GM06990 (cell line): ENCODE measurements at places on chromosomes 4 and X.

GRCh38 chr4:55184600-55185523 lies 59.5 kb upstream of the KDR start:
- DNase-seq, result no peak

DNA sequence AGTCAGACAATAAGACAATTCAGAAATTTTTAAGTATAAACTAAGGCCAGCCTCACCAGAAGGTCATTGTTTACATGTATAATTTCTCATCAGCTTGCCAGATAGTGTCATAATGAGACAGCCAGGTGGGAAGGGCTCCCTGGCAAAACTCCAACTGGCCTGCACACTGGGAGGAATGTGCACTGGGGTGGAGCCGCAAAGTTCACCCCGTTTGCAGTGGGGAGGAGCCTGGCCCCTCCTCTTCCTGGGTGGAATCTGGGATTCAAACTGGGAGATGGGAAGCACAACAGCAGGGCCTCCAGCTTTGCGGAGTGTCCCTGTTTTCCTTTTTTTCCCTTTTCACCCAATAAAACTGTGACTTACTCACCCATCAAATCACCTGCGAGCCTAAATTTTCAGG lies 329.9 kb downstream of the SMARCA1 start:
- DNase-seq, result no peak

DNA sequence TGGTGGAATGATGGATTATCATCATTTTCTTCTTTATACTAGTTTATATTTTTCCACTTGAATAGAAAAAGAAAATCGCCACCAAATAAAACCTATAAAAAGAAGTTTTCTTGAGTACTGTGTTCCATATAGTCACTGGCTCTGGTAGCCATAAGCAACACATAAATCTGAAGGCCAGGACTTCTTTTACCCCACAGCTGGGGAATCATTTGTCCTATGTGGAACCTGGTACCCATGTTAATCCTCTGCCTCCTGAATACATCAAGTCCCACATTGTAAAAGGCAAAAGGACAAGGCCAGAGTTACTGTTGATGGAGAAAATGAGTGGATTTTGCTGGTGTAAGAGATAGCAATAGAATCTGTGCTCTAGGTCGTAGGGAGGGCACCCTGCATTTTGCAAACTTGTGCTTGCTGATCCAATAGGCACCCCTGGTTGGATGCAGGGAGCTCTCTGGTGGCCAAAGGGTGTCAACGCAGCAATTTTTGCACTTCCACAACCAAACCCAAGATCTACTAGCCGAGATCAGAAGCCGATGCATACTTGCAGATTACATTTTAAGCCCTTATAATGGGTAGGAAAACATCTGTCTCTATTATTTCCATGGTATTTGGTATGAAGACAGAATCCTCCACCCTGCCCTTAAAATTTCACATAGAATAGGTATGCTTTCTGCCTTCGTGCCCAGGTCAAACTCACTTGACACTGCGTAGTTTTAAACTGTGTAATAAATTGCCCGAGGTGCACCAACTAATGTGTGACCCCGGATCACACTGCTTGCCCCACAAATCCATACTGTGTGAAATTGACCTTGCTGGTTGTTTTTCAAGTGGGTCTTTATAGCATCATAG lies 146.2 kb upstream of the SCML1 start:
- no peak for DNase-seq

DNA sequence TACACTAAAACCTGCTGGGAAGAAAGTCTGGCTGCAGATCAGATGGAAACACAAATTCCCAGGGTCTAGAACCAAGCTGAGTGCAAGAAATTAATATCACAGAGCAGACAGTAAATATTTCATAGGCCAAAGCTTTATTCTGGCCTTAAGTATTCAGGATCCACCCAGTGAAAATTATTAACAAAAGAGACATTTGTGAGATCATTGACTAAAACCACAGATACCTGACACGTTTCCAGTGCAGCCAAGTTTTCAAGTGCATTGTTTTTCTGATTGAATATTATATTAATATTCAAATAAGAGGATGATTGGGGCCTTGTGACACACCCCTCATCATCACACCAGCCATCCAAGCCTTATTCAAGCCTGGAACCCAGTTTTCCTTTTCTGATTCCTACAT lies 10.3 kb downstream of the ELOVL6 start:
- no peak for DNase-seq

DNA sequence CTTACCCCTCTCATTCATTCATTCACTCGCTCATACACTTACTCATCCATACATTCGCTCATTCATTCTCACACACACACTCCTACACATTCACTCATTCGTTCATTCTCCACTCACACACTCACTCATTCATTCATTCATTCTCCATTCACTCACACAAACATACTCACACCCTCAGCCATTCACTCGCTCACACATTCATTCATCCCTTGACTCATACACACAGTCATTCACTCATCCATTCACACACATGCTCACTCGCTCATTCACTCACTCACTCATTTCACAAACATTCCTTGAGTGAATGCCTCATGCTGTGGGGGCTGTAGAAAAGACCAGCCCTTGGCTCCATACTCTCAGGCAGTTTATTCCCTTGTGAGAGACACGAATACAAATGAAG lies 151.1 kb upstream of the MAMLD1 start:
- DNase-seq, result no peak

GRCh38 chr4:184395971-184396391 lies 78.4 kb downstream of the IRF2 start:
- DNase-seq, result peak; percentile 64

DNA sequence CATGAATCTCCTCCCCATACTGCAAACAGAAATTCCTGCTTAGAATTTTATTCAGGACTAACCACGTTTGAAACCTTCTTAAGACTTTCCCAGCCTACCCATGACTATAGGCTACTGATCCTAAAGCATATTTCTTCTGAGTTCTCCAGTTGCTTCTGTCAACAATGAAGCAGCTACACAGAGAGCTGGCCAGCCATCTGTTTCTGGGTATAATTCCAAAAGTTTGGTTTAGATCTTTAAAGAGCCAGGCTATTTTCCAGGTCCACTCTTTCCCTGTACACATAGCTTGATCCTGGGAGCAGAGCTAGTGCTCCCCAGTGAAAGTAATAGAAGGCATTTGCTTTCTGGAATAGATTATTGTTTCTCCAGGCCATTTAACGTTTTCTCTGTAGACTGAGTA lies 4.0 kb upstream of the ITM2A start:
- DNase-seq, result no peak

DNA sequence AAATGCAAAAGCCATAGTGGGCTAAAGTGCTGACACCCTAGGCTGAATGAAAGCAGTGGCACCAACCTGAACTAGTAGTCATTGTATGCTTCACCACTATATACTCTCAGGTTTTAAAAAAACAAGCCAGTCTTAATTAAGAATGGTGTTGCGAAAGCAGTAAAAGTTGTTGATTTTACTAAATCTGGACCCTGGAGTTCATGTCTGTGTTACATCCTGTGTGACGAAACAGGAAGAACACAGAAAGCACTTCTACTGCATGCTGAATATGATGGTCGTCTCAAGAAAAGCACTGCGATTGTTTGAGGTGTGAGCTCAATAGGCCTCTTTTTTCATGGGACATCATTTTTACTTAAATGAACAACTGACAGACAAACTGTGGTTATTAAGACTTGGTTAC lies 24.2 kb upstream of the GDPD2 start:
- no peak for DNase-seq

GRCh38 chr4:94581766-94582165 lies 130.0 kb downstream of the PDLIM5 start:
- DNase-seq, result no peak

DNA sequence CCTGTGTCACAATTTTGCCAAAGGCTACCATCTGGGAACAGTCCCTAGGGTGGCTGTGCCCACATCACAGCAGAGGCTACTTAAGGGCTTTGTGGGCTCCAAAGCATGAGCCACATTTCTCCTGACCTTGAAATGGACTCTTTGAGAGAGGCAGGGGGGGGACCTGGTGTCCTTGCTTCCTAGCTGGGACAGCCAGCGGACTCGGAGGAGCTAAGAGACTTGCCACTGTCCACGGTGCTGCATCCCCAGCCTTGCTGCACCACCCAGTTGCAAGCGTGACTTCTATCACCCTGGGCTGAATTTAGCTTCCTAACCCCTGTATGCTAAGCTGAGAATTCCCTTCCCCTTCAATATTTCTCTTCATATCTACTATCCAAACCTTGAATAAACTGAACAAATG lies 99.0 kb downstream of the PHKA2 start:
- DNase-seq, result no peak

- DNase-seq, result no peak
Measured at GRCh38 chr4:140150636-140150885, 3.4 kb downstream of the MAML3 start.

DNA sequence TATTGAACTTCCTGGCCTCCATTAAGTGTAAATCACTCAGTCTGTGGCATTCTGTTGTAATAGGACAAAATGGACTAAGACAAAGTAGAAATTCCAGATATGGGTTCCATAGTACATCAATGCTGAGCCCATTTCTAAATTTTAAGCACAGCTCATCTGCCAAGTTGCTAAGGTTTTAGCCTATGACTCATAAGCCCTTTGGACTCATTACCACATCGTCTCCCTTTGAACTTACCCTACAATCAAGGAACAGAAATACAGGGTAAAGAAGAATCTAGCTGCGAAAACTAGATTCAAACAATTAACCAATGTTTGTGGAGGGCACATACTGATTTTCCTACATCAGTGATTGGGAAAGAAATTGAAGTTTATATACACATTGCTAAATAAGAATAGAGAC lies 31.8 kb downstream of the NAA11 start:
- no peak for DNase-seq

DNA sequence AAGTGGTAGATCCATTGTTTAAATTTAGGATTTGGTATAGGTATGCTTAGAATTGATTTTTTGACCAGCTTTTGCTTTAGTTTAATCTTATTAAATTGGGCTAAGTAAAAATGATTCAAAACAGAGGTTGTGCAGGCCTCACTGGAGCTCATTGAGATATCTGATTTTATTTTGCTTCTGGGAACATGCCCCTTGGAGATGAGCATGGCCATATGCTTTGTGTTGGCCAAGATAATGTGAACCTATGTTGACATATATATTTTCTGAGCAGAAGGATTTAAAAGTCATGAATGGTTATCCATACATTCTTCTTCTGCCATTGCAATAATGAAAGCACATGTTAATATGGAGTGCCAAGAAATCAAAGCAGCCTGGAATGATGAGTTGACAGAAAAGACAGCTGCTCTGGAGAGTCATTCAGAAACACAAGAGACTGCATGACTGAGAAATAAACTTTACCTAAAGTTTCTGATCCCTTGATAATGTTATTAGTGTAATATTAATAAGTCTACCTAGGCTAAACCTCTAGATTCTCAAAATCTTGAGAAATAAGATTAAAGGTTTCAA lies 489.7 kb upstream of the GNPDA2 start:
- no peak for DNase-seq

GRCh38 chr4:20408611-20409010 lies 156.9 kb downstream of the SLIT2 start:
- DNase-seq, result no peak

GRCh38 chr4:2954358-2955185 lies 8.6 kb downstream of the NOP14 start:
- DNase-seq, result peak; percentile 78

DNA sequence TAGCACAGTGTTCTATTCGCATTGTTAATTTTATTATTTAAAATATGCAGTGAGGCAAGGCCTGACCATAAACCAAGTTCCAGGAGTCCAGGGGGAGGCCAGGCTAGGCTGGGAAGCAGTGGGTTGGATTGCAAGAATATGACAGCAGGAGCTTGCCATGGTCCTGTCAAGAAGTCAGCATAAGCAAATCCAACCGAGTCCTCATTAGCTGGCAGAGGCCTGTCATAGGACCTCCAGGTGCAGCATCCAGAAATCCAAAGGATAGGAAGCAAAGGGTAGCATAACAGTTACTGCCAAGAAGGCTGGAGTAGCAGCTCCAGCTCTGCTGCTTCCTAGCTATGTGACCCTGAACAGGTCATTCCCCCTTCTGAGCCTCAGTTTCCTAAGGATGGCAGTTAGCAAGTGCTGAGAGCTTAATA lies 13.4 kb downstream of the PJA1 start:
- DNase-seq, result no peak

DNA sequence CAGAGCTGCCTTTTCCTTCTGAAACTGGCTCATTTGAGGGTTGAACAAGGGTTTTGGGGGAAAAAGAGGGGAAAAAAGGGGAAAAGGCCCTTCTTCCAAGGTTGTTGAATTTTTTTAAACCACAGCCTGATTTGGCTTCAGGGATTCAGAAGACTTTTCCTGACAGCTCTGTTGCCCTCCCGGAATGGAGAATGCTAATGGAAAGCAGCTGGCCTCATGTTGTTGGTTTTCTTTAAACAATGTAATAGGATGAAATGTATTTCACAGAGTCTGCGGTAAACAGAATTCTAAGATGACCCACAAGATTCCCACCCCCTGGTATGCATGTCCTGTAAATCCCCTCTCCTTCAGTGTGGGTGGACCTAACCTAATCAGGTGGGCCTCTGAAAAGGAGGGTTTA lies 3.3 kb upstream of the KIAA1210 start:
- DNase-seq, result no peak
